ENCODE measurements at places on chromosomes 13 and 19.

DNA sequence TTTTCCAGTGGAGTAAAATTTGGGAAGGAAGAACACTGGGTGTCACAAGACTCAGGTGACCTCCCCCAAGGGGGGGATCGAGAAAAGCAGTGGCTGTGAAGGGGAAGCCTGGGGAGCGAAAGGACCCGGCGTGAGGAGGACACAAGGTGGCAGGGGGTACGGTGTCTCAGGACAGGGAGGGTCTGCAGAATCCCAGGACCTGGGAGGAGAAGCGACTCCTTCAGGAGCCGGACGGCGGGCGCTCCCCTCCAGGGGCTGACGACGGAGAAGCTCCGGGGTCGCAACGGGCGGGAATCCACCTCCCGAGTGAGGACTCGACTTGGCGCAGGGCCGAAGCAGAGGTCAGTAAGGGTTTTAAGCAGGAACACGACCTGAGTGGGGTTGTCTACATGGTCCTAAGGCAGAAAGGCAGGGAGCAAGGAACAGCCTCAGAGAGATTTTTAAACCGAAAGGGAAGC is 529 bp downstream of the ZNF836 start:
- no peak for DNase-seq

DNA sequence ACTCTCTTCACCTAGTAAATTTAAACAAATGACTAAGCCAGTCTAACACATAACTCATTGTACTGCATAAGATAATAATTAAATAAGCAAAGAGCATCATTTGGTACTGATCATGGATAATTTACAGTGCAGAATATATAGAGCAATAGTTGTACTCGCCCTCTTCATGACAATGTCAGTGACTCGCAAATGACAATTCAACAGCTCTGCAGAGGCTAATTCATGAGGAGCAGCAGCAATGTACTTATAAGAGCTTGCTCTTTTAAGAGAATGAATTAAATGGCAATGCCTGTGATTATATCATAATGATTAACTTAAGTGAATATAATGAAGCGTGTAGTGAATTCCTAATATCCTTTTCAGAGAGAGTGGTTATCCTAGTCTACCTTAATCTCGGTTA is 284.5 kb upstream of the PCDH20 start:
- no peak for DNase-seq

- no peak for DNase-seq
Measured at GRCh38 chr19:927351-927779, 1.5 kb downstream of the ARID3A start.

DNA sequence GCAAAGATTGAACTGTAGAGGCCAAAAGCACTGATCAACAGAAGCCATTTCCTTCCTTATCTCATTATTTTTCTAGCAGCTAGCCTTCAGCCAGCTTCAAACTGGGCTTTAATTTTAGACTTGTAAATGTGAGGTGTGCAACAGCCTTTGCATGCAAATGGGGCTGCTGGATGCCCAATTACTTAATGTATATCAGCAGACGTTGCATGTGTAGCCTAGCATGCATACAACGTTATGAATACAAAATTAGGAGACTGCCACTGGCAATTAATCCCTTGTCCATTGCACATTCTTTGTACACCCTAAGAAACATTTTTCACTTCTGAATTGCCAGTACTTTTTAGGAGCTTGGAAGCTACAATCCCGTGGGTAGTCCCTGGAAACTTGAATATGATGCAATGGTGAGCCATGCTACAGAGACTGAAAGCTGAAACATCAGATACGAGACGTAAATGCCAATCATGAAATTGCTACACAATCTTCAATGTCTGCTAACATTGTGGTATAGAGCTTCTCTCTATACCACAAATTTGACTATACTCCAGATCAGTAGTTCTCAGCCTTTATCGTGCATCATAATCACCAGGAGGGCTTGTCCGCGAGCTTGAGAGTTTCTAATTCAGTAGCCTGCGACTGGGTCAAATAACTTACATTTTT is 20.2 kb downstream of the EPSTI1 start:
- no peak for DNase-seq

DNA sequence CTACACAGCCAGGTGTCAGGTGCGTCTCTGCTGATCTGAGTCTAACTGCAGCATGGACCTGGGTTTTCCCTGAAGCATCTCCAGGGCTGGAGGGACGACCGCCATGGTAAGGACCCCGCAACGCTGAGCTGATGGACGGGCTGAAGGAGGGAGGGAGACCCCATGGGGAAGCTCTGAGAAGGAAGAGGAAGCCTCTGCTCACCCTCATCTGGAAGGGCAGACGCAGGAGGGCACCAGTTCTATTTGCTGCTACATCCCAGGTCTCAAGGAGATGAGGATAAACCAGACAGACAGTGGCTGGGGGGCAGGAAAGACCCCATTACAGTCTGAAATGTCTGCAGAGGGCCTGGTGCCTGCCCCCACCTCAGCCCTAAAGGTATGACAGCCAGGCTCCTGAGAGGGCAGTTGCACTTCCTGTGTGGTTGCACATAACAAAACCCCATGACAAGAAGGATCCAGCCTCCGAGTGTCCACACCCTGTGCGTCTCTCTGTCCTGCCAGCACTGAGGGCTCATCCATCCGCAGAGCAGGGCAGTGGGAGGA is at the start of gene LILRA2:
TSS of gene LILRA2 (plus strand) at position 461 of the 543 bp plus-strand sequence. CDS start 89 bp downstream, outside the sequence.
- no peak for DNase-seq

- DNase-seq, result no peak
Measured at GRCh38 chr19:1310853-1311180, 25.1 kb downstream of the EFNA2 start.

- peak; percentile 41 for DNase-seq
Measured at GRCh38 chr19:3403489-3404323, 37.3 kb downstream of the NFIC start.

DNA sequence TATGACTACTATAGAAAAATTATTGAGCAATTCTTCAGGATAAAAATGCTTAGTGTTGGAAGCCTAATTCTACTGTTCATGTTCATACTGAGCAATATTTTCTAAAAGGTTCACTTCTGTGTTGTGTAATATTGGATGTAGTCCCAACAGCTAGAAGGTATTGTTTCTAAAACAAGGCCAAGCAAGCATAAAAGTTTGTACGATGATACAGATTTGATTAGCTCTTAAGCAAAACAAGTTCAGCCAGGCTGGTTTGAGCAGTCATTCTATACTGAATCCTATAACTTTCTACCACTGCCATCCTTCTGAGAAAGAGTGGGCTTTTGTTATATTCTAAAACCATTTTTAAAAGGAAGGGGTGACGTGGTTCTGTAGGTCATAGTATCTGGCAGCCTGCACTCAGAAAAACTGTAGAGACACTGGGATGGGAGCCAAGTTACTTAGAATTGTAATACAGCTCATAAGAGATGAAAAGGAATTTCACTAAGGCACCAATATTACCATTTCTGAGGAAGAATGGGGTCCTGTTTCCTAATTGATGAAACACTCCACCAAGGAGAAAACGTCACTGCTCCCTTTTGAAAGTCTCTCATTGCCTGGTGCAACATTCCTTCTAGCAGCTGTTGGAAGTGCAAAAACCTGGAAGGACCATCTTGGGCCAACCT is 275.0 kb upstream of the DACH1 start:
- peak; percentile 69 for DNase-seq

- no peak for DNase-seq
Measured at GRCh38 chr13:30224732-30225131, 82.6 kb downstream of the KATNAL1 start.

GRCh38 chr19:57249329-57249728 is 8.9 kb downstream of the ZNF805 start:
- DNase-seq, result no peak

DNA sequence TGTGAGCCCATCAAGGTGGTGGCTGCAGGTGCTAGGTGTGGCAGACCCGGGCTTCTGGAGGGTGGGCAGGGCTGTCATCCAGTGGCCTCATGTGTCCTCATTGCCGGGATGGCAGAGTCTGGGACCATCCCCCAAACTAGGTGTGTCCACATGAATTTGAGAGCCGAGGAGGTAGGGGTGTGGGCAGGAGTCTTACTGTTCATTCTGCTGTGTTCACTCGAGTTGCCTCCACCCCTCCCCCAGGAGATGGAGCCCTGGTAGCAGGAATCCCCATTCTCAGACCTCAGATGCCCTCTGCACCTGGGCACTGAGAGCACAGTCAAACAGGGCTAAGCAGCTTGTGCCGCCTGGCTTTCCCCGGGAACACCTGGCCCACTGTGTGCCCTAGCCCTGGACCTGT is 22.4 kb downstream of the NAXD start:
- no peak for DNase-seq

DNA sequence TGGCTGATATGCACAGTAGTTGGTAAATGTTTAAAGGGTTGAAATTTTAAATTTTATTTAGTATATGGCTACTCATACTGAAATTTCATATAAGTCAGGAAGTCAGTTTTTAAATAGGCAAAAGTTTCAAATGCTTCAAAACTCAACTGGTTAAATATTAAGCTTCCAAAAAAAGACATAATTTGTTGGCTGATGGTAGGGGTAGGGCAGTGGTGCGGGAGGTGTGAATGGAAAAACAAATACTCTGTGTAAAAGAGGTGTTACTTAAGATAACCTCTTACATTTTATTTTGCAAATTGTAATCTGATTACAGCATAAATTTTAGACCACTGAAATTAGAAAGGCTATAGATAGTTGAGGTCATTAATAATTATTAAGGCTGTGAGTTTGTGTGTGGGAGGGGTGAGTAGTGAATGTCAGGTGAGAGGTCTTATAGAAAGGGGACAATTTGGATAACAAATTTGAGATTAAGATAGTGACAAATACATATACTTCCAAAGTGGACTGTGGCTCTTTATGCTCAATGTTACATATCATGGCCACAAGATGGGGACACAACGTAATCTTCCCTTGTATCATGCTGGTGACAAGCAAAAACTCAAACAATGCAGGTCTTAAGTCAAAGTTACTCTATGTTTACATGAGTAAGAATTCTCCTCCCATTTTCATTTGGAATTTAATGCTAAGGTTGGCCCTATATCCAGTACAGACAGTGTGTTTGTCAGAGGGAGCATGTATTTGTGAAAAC is 36.6 kb upstream of the OXGR1 start:
- DNase-seq, result peak; percentile 52

- no peak for DNase-seq
Measured at GRCh38 chr13:102555914-102556553, 40.8 kb upstream of the TPP2 start.

DNA sequence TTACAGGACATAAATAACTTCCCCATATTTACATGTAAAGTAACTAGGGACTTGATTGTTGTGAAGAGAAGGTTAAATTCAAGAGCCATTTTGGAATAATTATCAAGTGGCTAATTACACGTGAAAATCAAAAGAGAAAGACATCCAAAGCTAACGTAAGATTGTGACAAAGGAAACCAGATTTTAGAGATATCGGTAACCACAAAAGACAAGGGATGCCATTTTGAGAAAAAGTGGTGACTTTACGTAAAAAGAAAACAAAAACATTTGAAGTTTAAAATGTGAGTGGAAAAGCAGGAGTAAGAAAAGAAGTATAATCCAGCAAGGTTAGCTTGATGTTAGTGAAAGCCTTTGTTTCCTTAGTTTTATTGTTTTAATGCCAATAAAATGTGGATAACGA is 10.9 kb upstream of the VWA8 start:
- DNase-seq, result no peak

DNA sequence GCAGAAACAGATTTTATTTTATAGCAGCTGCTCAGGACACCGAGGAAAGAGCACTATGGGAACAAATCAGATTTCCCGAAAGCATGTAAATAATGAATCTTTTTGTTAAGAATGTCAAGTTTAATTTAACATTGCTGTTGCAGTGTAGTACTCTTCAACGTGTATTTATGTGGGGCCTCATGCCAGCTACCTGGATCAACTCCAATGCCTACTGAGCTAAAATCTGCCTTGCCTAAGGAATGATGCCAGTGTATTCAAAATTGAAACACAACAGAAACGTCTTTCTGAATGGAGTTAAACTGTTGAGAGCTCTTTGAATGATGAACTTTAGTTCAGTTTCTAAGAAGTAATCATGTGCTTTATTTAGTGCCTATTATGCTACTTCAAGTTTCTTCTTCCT is 1379.8 kb upstream of the ATXN8OS start:
- DNase-seq, result no peak

DNA sequence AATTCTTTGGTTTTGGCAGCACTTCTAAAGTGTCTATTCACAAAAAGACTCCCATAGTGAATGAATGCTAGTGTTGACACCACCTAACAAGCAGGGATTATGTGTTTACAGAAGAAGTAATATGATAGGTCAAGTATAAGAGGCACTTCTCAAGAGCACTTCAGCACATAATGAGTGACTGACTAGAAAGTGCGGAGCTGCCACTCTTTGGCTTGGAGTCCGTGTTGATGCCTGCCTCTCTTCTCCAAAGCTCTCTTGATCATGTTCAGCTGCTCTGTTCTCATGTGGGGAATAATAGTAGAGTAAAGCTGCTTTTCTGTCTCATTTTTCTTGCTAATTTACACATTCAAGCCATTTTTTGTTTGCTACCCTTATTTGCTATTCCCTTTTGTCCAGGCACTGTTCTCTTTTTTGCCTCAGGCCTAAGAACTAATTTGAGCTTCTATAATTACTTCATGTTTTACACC is 22.7 kb upstream of the MAB21L1 start:
- DNase-seq, result no peak

- DNase-seq, result no peak
Measured at GRCh38 chr19:30112171-30112570, 170.1 kb downstream of the URI1 start.

DNA sequence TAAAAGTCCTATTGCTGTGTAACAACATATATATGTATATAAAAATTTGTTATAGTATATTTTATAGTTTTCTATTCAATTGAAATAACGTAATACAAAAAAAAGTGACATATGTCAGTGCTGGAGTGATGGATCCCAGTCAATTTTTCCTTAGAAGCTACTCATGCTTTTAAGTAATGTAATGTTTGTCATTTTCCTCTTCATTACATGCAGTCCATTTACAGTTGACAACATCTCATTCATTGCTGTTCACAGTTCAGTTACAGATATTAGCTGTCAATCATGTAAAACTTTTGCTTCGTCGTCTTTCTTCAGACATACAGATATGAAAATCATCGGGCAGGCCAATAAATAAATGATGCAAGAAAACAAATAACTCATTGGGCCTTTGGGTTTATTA is 525.1 kb upstream of the PRR20A start:
- no peak for DNase-seq

DNA sequence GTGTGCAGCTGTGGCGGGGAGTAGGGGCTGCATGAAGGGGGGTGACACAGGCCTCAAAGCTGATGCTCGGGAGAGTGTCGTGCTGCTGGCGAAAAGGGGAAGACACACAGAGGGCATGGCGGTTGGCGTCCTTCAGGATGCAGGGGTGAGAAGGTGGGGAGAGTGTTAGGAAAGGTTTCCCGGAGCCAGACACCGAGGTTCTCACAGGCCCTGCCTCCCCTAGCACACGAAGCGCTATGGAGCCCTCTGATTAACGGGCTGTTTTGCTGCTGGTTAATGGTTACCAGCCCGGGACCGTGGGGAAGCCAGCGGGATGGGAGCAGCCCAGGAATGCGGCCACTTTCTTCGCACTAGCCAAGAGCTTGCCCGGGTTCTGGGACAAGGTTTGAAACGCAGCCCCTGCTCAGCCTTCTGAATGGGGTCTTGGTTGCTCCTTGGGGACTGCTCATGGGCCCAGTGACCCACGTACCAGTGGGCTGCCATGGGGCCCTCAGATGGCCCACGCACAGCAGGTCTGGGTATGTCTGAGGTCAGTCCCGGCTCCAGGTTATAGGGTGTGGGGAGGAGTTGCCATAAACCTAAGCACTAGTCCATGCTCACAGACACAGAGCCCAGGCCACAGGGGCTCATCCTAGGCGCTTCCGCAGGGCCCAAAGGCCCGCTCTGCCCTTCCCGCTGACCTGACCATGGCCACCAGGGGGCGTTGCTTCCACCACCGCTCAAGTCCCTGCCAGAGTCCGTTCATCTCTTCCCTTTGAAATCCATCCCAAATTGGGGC is 31.3 kb upstream of the ISYNA1 start:
- DNase-seq, result no peak

GRCh38 chr19:7862413-7862951 is 11.7 kb downstream of the PRR36 start:
- DNase-seq, result no peak

Measured in retinal pigment epithelial cell (primary cell).